Stomach (tissue), 19 donors: ENCODE measurements at places on chromosomes 16 and 17. TPM values are rescaled to one million over a fixed set of nuclear protein-coding genes. Genes with fewer than 3 reads are reported as not detected.

DNA sequence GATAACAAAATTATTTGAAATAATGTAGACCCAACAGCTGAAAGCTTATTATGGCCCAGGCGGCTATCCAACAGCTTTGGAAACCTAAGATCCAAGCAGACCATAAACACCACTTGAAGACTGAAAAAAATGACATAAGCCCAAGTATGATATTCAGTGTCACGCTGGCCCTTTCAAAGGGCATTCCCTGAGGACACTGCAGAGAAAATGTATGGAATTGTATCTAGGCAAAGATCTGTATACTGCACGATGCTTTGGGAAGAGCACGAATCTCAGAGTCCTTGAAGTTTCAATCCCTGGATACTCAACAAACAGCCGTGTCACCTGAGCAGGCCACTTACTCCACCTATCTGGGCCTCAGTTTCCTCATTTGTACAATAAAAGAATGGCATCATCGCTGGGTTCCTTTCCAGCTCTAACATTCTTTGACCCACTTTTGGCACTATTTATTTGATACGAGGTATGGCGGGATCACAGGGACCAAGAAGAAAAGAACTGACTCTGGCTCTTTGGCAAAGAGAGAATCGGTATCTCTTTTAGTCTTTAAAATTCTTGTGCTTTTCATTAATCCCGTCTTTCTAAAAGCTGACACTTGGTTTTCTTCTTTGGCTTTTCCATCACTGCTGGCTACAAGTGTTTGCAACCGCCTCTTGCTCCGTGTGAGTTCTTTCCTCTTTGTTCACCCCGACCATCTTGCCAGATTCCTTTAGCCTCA is 1.2 kb downstream of the STAT5B start:
- DNase-seq: no peak
- H3K4me1 ChIP-seq: peaks cover 18% of the 10 kb centered on the region
- H3K36me3 ChIP-seq: no peaks in the 10 kb centered on the region
- peak overlapping the region; percentile 98 for H3K4me3 ChIP-seq
- peak overlapping the region; percentile 93 for H3K27ac ChIP-seq
- no peaks in the 10 kb centered on the region for H3K27me3 ChIP-seq

Gene ADAD2
- total RNA-seq: 0.18 TPM

Gene HOXB2
- 83.0 TPM for total RNA-seq

Gene WNK4
- total RNA-seq: 1.1 TPM

Gene SLFN12L
- total RNA-seq: 1.7 TPM

DNA sequence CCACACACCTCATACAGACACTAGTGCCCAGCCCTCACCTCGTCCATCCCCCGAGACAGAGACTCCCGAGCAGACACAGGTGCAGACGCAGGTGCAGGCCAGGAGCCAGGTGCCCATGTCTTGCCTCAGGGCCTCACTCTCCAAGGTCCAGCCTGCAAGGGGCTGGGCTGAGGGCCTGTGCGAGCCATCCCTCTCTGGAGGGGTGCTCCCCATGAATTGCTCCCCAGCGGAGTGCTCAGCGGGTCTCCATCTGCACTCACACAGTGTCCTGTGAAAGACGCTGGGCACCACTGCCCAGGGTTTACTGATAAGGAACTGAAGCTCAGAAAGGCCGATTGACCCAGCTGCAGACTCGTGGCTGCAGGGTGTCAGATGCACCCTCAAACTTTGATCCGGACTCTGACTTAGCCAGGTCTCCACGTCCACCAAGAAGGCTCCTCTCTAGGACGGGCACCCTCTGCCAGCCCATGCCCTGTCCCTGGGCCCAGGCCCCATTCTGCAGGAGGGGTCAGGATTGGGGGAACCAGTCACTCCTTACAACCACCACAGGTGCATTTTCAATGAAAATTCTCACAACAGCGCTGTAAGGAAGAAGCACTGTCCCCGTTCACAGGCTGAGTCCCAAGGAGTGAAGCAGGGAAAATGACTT is 16.9 kb downstream of the POLR3K start:
- H3K4me1 ChIP-seq: peaks cover 23% of the 10 kb centered on the region
- no peak overlapping the region for H3K4me3 ChIP-seq
- no peaks in the 10 kb centered on the region for H3K27me3 ChIP-seq
- H3K36me3 ChIP-seq: no peaks in the 10 kb centered on the region
- DNase-seq: no peak

DNA sequence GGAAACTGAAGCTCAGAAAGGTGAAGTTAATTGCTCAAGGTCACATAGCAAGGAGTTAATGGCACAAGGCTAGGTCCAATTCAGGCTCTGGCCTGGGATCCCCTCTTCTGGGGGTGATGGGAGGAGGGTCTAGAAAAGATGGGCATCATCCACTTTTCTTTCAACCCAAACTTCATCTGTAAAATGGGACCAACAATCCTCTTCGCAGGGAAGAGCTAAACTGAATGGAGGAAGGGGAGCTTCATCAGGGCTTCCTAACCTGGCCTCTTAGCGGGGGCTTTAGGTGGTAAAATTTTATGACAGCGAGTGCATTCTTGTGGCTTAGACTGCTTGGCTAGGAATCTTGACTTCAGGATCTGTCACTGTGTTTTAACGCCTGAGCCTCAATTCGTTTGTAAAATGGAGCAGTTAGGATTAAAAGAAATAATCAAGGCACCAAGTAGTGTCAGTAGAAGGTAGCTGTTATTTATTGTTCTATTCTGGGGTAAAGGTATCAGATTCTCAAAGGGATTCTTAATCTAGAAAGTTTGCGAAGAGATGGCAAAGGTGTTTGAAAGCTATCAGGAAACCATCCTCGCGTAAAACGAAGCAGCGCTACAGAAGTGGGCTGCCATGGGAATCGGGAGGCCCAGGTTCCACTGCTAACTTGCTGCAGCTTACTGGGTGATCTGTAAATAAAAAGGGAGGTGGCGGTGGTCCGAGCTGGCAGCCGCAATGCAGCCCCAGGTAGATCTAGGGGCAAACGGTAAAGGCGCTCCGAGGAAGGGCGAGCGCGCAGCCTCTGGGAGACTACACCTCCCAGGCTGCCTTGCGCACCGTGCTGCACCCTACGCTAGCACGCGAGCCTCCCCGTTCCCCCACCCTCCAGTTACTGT is 1.5 kb upstream of the SRCAP start:
- peaks cover 16% of the 10 kb centered on the region for H3K4me1 ChIP-seq
- peak overlapping the region; percentile 74 for H3K4me3 ChIP-seq
- DNase-seq: no peak
- peak overlapping the region; percentile 99 for H3K27ac ChIP-seq

GRCh38 chr16:49961089-49961488 is 63.9 kb upstream of the CNEP1R1 start:
- no peak for DNase-seq
- H3K27me3 ChIP-seq: no peaks in the 10 kb centered on the region
- no peak overlapping the region for H3K4me3 ChIP-seq
- H3K4me1 ChIP-seq: no peaks in the 10 kb centered on the region
- no peaks in the 10 kb centered on the region for H3K36me3 ChIP-seq

GRCh38 chr16:16960785-16961184 is 510.0 kb downstream of the XYLT1 start:
- DNase-seq: no peak
- H3K27me3 ChIP-seq: peaks cover 9% of the 10 kb centered on the region
- H3K27ac ChIP-seq: no peak overlapping the region
- no peak overlapping the region for H3K4me3 ChIP-seq
- no peaks in the 10 kb centered on the region for H3K36me3 ChIP-seq

Gene KRT9
- total RNA-seq: not detected
